ENCODE measurements at places on chromosomes 1 and 21.

DNA sequence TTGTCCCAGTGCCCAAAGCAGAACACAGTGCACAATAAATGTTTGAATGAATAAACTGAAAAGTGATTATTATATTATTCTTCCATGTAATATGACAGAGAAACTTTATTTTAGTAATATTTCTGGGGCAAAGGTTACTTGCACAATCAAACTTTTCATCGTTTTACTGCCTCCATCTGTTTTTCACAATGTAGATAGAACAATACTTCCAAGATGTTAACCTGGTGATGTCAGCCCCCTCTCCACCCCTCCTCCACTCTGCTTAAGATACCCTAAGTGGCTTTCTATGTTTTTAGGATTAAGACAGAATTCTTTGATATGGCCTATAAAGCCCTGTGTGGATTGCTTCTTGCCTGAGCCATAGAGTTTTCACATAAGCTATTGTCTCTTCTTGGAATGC lies 13.8 kb upstream of the NTMT2 start:
- no peak for DNase-seq

DNA sequence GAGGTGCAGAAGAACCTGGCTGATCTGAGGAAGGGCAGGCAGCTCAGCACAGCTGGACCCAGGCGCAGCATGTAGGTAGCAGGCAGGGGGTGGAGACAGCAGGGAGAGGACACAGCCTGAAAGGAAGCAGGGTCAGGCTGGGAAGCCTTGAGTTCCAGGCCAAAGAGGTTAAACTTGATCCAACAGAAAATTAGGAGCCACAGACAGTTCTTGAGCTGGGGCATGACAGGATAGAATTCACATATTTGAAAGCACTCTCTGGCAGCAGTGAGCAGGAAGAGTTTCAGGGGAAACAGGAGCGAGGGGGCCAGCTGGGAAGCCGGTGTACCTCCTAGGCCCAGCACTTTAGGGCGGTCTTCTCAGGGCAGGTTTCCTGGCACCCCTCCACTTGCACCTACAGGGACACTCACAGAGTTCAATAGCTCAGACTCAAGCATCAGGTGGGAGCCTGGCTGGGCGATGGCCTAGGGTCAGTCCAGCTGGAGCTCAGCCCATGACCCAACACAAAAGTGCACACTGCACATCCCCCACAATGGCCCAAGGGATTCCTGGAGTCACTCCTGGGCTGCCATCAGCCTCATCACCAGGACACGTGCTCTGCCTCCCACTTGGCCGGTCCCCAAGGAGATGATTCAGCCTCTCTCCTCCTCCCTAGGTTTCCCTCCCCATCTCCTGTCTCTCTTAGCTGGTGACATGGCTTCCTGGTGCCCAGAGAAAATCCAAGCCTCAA lies 22.7 kb downstream of the MATN1 start:
- no peak for DNase-seq

GRCh38 chr1:163090321-163090945 lies 21.3 kb downstream of the RGS4 start:
- no peak for DNase-seq

DNA sequence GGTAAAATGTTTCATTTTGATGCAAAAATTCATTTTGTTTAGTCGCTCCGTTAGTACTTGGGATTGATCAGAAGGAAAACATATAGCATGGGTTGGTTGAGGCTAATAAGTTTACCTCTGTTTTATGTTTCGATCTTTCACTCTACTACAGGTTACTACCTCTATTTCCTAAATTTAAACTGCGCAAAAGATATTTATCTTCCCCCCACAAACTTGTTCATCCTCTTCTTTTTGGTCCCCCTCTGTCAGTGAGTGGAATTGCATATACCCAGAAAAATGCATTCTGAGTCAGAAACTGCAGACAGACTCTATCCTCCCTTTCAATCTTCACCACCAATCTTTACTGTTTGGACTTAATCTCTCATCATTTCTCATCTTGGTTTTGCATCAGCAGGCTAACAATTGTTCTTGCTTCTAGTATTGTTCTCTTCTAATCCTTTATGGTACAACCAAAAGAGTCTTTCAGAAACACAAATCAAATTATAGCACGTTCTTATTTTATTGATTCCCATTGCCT lies 316.0 kb upstream of the ADGRL4 start:
- DNase-seq: no peak

- DNase-seq: no peak
These were observed 113.5 kb upstream of the CD34 start for GRCh38 chr1:208024406-208024805.

DNA sequence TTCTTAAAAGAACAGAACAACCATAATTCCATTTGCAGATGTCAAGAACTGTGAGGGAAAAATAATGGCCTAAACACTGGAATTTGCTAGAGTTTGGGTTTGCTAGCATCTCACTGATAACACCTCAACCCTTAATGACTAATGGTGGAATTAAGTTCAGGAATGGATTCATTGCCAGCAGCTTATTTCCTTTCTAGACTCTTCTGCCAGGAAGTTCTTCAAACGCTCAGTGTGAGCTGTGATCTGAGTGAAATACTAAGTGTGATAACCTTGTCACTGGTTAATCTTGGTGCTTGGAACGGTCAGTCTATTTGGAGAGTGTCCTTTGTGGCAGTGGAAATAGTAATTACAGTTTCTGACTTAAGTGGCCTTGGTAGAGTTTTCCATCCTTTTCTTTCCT lies 21.6 kb upstream of the PLEKHM2 start:
- DNase-seq: no peak

DNA sequence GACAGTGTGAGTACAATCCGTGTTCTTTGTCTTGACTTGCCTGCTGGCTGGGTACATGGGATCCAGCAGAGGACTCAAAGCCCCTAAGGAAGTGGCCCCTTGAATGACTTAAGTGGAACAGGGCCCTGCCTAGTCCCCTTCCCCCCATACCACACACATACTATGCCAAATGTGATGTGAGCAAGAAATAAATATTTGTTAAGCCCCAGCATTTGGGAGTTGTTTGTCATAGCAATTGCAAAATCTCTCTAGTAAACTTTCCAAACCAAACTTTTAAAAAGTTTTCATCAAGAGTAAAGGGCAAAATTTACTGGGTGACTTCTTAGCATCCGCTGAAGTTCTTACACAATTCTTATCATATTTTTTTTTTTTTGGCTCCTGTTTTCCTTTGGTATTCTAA lies 32.5 kb upstream of the CACHD1 start:
- no peak for DNase-seq

DNA sequence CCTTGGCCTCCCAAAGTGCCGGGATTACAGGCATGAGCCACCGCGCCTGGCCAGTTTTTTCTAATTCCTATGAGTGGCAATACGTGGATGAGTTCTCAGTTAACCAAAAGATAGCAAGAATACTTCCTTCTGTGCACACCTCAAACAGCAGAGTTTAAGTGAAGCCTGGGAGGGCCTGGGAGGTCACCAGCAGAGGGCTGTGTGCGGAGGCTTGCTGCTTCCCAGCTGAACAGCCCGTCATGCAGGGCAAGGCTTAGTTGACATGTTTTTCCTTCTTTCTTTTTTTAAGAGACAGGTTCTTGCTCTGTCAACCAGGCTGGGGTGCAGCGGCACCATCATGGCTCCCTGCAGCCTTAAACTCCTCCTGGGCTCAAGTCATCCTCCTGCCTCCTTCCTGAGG lies 17.8 kb downstream of the GNG4 start:
- no peak for DNase-seq

DNA sequence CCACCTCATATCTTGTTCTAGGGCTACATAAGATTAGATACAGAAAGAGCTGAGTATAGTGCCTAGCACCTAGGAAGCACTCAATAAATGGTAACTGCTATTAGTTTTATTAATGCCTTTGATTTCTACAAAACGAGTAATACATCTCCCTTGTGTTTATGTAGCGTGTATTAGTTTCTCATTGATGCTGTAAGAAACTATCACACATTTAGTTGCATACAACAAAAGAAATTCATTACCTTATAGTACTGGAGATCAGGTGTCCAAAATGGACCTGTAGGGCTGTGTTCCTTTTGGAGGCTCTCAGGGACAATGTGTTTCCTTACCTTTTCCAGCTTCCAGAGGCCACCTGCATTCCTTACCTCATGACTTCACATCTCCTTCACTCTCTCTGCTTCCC lies 961 bp upstream of the ERO1B start:
- DNase-seq: no peak

GRCh38 chr21:46131838-46132651 lies 23.3 kb downstream of the FTCD start:
- DNase-seq: no peak

GRCh38 chr1:42765832-42766740 lies 742 bp downstream of the P3H1 start:
- DNase-seq: peak; percentile 57

GRCh38 chr1:81584398-81584797 lies 216.3 kb upstream of the ADGRL2 start:
- no peak for DNase-seq

GRCh38 chr1:159011751-159012150 lies 2.0 kb downstream of the IFI16 start:
- DNase-seq: no peak

GRCh38 chr21:42781150-42781970 lies 98.0 kb downstream of the WDR4 start:
- DNase-seq: peak; percentile 54

GRCh38 chr1:2460996-2461751 lies 14.9 kb upstream of the PLCH2 start:
- no peak for DNase-seq

- DNase-seq: peak; percentile 53
These were observed 38.8 kb upstream of the RASAL2 start for GRCh38 chr1:178055093-178055492.

GRCh38 chr1:232511172-232511571 lies 118.8 kb downstream of the SIPA1L2 start:
- DNase-seq: peak; percentile 76

DNA sequence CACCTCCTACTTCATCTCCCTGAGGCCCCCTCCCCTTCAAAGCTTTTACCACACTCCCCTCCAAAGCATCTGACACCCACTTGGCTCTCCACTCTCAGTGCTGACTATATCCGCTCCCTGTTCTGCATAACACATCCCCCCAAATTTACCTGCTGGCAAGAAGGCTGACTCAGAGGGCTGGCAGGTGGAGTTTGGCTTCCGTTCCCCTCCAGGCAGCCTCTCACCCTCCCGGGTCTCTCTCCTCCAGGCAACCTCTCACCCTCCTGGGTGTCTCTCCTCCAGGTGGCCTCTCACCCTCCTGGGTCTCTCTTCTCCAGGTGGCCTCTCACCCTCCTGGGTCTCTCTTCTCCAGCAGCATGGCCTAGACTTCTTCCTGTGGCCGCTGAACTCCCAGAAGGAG lies 562.1 kb downstream of the NPHP4 start:
- DNase-seq: no peak

- DNase-seq: no peak
These were observed at the start of gene LIN28A for GRCh38 chr1:26410706-26411623. TSS of gene LIN28A (plus strand) at chr1:26410817. CDS start at chr1:26410892, 75 bp downstream.

DNA sequence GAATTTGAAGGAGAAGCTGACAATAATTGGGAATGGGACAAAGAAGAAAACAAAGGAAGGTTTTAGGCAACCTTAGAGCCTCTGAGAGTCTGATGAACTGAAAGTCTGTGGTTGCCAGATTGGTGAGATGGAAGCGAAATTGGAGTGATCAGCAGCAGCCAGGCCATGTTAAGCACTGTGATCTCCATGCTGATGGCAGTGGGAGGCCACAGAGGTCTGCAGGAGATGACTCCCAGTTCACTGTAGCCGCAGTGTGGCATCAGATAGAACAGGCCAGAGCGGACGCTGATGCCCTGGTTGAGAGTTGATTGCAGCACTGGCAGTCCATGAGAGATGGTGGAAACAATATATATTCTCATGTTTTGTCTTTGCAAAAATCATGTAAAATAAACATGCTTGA lies 137.4 kb upstream of the L1TD1 start:
- no peak for DNase-seq

DNA sequence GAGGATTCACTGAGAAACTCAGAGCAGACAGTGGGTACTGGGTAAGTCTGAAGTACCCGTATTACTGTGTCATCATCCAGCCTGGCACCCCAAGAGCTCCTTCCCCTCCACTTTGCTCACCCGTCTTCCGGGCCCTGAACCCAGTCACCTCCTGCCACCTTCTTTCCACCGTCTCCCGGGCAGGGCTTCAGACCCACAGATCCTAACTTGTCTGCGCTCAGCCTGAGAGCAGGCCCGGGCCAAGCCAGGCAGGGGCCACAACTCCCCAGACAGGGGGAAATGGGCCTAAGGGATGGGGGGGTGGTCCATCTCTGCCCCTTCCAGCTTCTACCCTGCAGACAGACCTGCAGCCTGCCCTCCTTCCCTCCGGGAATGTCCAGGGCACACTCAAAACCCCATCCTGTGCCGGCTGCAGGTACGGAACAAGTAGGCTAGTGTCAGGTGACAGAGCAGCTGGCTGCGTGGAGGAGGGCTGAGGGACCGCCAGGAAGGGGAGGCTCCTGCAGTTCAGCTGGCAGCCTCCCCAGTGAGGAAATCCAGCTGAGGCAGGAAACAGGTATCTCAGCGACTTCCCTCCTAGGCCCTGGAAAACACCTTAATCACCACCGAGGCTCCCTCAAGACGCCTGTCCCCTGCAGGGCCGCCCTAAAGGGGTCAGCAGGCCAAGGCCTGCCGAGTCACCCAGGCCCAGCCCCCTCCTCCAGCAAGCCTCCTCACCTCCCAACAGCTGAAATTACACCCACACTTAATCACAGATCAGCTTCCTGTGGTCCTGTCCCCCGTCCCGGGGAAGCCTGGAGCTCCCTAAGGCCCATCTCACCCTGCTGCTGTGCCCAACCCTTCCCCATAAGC lies 3.5 kb downstream of the HSPG2 start:
- DNase-seq: peak; percentile 53

- peak; percentile 14 for DNase-seq
These were observed 143.2 kb downstream of the PTPRU start for GRCh38 chr1:29379443-29380073.

GRCh38 chr1:160569806-160570205 lies 9.5 kb downstream of the CD84 start:
- no peak for DNase-seq
